ENCODE measurements at places on chromosomes 2 and 18.

DNA sequence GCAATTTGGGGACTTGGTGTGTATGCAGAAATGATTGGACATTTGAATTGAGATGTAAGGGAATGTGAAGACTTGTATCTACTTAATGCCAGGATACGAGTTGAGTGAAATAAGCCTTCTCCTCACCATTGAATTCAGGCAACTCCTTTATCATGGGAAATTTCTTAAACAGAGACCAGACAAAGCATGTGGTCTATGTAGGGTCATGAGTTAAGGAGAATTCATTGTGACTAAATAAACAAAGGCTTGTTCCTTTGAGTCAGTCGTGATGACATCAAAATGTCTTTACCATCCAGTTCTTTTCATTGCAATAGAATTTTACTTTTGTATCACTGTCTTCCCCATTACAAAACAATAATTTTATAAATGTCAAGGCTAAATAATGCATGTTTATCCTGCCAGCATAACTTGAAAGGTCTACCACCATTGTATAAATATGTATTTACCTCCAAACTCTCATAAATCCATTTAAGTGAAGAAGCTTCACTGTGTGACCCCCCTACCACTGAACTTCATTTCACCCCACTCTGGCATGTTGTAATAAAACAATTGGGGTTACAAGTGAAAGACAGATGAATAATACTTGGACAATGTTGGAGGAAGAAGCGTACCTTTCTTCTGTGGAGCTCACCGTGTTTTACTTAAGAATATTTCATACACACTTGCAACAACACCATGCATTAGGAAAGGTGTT, 149.4 kb downstream of the EPHA4 start:
- DNase-seq = no peak

DNA sequence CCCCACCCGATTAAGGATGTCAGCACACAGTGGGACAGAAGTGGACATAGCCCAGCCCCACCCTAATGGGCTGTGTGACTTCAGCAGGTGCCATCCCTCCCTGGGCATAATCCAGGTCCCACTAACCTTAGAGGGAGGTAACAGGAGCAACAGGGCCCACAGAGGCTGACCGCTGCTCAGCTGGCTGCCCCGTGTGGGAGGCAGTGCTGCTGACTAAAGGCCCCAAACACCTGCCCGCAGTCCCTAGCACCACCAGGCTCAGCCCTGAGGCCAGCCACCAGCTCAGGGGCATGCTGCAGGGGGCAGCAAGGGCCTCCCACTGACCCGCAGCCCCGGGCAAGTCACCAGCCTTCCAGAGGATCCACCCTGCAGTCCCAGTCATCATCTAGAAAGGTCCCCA, 14.6 kb downstream of the BIN1 start:
- DNase-seq = no peak

GRCh38 chr18:65983750-65984149, 232.9 kb downstream of the CDH7 start:
- no peak for DNase-seq

GRCh38 chr2:98205889-98206288, 118.9 kb downstream of the VWA3B start:
- DNase-seq = no peak

GRCh38 chr2:186559848-186560247, 30.0 kb upstream of the ITGAV start:
- DNase-seq = no peak

DNA sequence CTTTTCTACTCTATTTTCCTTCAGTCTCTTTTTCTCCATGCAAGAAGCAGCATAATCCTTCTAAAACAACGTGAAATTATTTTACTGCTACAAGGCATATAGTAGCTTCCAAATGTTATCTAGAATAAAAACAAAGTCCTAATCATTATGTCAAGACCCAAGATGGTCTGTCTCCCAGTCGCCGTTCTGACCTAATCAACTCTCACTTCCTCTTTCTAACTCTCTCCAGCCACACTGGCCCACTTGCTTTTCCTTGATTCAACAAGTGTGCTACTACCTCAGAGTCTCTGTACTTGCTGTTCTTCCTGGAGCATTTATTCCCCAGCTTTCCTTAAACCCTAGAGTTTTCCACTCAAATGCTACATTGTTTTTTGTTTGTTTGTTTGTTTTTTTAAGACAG, 1491.2 kb downstream of the LRP1B start:
- DNase-seq = no peak

DNA sequence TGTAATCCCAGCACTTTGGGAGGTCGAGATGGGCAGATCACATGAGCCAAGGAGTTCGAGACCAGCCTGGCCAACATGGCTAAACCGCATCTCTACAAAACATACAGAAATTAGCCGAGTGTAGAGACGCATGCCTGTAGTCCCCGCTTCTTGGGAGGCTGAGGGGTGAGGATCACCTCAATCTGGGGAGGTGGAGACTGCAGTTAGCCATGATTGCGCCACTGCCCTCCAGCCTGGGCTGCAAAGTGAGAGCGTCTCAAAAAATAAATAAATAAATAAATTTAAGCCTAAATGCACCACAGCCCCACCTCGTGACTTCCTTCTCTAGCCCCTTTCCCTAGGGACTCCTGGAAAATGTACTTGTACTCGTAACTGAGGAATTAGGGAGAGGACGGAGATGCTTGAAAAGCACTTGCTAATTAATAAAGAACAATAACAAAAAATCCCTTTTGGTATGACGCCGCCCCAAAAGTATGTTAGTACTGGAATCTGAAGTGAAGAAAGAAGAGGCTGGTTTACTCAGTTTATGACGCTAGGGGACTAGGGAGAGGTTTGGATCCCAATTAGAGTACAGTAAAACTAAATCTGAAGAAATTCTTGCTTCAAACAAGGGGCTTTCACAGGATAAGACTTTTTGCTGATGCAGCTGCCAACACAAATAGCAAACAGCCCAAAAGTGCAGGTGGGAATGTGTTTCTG, 887 bp upstream of the ZNF396 start:
- DNase-seq = no peak

GRCh38 chr2:55283083-55283482, 14.1 kb upstream of the MTIF2 start:
- no peak for DNase-seq

DNA sequence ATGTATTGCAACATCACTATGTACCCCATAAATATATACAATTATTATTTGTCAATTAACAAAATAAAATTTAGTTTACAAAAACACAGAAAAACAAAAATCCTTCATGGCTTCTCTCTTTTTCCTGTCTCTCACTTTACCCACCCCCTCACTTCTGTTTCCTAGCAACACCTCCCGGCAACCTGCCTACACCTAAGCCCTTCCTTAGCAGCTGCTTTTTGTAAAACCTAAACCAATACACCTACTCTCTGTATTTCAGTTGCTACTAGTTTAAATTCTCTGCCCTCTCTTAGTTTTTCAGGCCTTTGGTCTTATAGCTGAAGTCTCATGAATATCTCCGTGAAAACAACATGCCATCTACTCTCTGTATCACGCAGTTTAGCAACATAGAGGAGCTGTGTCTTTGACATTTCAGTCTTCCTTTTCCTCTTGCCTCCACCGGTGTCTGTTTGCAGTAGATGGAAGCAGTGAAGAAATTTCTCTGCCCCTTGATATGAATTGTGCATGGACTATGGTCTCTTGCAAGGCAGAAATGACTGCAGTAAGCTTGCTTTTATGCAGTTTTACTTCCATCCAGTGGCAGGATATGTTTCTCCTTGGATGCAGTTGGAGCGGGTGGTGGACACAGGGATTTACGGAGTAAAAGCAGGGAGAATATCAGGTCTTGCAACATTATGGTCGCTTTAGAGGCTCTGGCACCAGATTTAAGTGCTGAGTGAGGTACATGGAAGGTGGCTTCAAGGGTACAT, 42.0 kb upstream of the ZDBF2 start:
- DNase-seq = no peak

GRCh38 chr2:19169134-19169768, 189.2 kb downstream of the OSR1 start:
- no peak for DNase-seq

DNA sequence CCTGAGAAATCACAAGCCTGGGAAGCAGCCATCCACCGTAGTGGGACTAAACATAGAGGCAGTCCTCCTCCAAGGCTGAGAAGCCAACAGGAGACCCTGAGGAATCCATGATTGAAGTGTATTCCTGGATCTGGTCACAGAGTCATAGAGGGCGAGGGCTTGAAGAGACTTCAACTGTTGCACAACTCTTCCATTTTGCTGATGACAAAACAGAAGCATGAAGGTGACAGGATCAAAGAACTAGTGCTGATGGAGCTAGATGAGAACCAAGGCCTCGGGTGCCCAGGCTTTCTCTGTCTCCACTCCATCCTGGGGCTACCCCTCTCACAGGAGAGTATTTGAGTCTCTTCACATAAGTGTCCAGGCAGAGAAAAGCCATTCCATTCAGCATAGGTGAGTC, 30.1 kb upstream of the RAB27B start:
- DNase-seq = no peak

DNA sequence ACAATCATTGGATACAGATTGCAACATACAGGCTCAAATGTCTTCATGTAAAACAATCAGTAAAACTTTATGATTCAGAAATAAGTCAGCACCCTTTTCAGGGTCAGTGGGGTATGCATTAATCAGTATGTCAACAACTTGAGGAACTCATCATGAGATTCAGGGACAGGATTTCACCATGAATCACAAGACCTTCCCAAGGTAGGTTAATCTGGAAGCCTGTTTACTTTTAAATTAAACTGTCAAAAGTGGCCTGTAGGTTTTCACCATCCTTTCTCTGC, 104.8 kb downstream of the SP100 start:
- no peak for DNase-seq

DNA sequence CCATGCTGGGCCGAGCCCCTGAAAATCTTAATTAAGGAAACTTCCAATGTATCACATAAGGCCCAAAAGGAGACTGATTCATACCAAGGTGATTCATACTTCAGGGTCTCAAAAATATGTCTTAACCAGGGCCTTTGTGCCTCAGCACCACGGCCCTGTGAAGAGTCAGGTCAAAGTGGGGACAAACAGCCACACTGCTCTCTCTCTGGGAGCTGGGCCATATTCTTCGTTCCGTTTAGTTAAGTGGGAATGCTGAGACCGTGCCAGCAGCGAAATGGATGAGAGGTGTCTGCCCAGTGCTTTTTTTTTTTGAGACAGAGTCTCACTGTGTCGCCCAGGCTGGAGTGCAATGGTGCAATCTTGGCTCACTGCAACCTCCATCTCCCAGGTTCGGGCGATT, 9.3 kb upstream of the PTMA start:
- DNase-seq = no peak

DNA sequence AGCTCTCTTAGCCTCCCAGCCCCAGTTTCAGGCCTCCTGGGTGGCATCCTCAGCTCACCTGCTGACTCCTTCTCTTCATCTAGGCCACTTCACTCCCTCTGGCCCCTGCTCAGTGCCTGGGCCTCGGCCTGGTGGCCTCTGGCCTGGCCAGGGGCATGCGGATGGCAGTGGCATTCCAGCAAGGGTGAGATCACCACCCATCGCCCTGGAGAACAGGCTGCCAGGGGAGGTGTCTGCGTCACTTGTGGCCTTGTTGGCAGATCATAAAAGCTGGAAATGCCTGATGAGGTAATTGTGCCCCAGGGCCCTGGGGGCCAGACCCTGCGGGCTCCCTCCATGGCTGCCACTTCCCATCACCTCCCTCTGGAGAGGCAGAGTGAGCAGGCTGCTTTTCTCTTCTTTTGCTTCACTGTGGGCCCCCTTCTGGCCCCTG, 72.5 kb upstream of the SMAD2 start:
- DNase-seq = peak; percentile 13

- no peak for DNase-seq
These were observed 229.4 kb upstream of the SMAD2 start for GRCh38 chr18:48159816-48160215.

DNA sequence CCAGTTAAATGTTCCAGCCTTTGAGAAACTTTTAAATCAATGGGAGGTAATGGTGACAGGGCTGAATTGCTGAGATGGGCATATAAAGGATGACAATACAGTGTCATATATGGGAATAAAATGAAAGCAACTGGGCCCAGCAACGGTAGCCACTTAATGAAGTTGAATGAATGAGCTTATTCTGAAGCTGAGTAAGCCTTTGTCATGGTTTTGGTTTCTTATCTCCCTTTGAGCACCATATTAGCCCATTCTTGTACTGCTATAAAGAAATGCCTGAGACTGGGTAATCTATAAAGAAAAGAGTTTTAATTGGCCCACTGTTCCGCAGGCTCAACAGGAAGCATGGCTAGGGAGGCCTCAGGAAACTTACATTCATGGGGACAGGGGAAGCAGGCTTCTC, 3.5 kb upstream of the THUMPD2 start:
- no peak for DNase-seq

GRCh38 chr2:225091336-225091735, 49.1 kb upstream of the DOCK10 start:
- peak; percentile 82 for DNase-seq

DNA sequence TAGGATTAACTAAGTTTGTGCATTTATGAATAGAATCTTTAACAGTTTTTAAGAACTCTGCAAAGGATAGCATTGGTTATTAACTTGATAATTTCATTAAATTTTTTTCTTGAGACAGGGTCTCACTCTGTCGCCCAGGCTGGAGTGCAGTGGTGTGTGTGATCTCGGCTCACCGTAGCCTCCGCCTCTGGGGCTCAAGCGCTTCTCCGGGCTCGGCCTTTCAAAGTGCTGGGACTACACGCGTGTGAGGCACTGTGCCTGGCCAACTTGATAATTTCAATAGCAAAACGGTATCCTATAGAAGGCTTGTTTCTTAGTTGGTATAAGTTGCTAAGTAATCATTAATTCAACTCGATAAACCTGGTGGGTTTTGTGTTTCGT, 38.0 kb downstream of the ADNP2 start:
- DNase-seq = no peak

DNA sequence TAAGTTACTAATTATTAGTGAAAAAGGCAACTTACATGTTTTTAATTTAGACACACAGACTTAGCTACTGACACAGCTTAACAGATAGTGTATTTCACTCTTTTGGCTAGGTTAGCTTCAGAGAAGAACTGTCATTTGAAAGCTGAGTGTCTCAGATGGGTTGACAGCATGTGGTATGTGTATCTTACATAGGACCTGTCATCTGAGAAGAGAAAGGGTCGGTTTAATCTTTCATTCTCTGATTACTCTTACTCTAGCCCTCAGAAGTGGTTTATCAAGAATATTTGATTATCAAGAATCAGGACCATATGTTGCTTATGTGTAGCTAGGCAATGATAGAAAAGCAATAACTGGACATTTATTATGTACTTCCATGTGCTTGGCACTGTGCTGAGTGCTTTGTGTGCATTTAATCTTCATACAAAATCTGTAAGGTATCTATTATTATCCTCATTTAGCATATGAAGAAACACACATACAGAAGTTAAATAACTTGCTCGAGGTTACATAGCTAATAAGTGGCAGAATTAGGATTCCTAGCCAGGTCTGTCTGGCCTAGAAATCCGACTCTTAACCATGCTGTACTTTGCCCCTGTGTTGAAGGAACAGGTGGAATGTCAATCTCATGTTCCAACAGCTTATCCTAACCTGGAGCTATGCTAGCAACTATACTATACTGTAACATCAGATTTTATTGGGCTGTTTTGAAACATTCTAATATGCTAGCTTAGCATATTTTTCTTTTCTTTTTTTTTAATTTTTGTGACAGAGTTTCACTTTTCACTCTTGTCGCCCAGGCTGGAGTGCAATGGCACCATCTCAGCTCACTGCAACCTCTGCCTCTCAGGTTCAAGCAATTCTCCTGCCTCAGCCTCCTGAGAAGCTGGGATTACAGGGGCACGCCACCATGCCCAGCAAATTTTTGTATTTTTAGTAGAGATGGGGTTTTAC, 28.4 kb downstream of the CFLAR start:
- DNase-seq = no peak

- DNase-seq = no peak
These were observed 22.4 kb downstream of the MOGAT1 start for GRCh38 chr2:222693837-222694236.

- no peak for DNase-seq
These were observed 1324.1 kb upstream of the SLC39A10 start for GRCh38 chr2:194332799-194333490.
